Activated CD4-positive, alpha-beta T cell treated with anti-CD3 and anti-CD28 coated beads, Interleukin-2, amount 50 U/mL, for 24 hours (primary cell): ENCODE measurements at places on chromosomes 12 and 14.
A peak's percentile ranks its signal among the peaks of the same experiment; 100 is the strongest.

- no peak for DNase-seq
Observed at GRCh38 chr12:50647479-50647878, 116.4 kb upstream of the ATF1 start.

- DNase-seq = no peak
Observed at GRCh38 chr12:26369588-26369987, 174.2 kb downstream of the SSPN start.

DNA sequence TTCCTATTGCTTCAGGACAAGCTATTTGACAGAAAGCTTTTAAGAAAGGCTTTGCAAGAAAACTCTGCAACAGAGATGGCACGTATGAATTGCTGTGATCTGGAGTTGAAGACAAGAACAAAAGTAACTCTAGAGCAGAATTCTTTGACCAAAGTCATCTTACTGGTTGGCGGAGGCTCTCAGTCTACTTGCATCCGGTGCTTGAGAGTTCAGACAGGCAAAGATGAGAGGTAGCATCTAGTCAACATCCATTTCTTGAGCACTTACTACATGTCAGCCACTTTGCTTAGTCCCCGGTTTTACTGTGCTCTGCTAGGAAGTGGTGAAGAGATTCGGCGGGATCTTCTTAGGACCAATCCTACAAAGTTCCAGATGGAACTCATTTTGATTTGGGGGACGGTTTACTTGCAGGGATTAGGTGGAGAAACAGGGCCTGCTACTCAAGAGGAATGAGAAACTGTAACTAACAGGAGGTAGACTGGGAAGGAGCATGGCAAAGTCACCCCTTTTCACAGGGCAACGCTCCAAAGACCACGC lies 404 bp upstream of the CCDC91 start:
- DNase-seq = no peak

DNA sequence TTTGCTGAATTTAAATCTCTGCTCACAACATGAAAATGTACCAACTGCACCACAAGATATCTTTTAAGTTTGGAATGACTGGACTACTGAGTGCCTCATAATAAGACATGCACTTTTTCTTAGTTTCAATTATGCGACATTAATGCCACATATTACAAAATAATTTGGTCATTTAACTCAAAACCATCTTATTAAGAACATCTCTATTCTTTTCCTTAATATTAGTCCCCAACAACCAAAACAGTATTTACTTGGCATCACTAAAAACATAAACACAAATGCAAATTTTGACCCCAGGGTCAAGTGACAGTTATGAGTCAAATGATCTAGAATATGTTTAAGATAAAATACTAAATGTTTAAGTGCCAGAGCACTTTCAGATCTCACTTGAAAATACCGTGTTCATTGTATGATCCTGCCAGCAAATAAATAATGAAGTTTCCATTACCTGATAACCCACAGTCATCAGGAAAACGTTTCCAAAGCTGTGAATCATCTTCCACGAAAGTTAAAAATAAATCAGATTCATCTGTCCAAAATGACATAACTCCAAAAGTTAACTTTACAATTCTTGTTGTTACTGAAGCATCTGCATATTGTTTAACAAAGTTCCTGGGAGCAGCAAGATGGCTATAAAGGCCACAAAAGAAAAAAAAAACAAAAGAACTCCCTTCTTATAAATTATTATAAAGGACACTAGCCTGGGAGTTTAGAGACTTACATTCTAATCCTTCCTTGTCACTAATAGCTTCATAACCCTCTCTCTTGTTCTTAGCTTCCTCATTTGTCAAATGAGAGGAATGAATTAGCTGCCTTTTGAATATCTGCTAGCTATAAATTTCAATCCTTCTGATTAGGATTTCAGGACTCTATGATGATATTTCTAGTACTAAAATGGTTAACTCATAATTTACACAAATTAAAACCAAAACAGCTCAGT lies 30.5 kb upstream of the AP4S1 start:
- DNase-seq = no peak

GRCh38 chr12:117679776-117680175 lies 289.0 kb downstream of the KSR2 start:
- no peak for DNase-seq

- DNase-seq = no peak
Observed at GRCh38 chr12:101256266-101256665, 23.6 kb upstream of the UTP20 start.

DNA sequence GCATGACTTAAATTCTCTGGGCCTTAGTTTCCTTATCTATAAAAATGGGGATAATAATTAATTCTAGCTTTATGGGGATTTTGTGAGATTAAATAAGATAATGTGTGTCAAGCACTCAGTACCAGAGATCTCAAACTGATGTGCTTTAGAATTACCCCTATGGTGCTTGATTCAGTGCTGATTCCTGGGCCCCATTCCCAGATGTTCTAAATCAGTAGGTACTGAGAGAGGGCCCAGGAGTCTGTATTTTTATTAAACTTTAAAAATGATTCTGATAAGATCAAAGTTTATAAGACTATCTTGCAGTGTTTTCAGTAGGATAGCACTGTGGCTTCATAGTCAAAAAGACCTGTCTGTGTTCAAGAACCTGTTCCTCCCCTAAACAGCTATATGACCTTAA lies 89.1 kb upstream of the RIC8B start:
- DNase-seq = no peak

DNA sequence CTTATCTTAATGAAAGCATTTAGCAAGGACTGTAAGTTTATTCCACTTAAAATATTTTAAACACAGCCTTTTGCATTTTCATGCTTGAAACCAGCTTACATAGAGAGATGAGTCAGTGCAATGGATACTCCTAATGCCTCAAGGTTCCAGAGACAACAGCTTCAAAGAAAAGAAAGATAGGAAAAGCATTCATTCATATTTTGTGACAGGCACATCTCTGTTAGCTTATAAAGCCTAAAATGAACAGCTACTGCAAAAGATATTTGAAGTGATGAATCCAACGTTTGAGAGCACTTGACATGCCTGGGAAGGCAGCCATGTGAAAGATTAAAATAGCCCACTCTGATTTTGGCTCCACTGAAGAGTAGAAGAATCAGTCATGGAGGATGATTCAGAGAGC lies 814.5 kb downstream of the RPS29 start:
- DNase-seq = no peak

- no peak for DNase-seq
Observed at GRCh38 chr12:42742716-42743115, 153.2 kb upstream of the PRICKLE1 start.

GRCh38 chr12:77089686-77090220 lies 24.4 kb upstream of the E2F7 start:
- no peak for DNase-seq

DNA sequence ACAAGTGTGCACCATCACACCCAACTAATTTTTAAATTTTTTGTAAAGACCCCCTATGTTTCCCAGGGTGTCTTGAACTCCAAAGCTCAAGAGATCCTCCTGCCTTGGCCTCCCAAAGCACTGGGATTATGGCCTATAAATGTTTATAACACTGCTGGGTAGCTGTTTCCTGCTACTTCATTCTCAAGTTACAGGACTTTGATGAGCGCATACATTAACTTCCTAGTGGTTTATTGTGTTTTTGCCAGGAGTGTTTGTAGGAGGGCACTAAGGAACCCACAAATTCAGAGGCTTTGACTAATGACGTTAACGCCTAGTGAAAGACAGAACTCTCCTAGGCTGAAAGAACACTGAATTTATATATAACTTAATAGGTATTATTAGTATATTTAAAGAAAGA lies 15.2 kb upstream of the NAA30 start:
- no peak for DNase-seq

GRCh38 chr12:20599757-20600156 lies 95.4 kb upstream of the SLCO1C1 start:
- DNase-seq = no peak

- DNase-seq = peak; percentile 66
Observed at GRCh38 chr12:96445691-96446583, 43.4 kb upstream of the CFAP54 start.

- DNase-seq = no peak
Observed at GRCh38 chr12:1630133-1630826, 1.2 kb downstream of the WNT5B start.

- no peak for DNase-seq
Observed at GRCh38 chr12:4736091-4736490, 15.9 kb downstream of the GALNT8 start.

GRCh38 chr12:77995436-77996167 lies 164.9 kb downstream of the NAV3 start:
- no peak for DNase-seq

DNA sequence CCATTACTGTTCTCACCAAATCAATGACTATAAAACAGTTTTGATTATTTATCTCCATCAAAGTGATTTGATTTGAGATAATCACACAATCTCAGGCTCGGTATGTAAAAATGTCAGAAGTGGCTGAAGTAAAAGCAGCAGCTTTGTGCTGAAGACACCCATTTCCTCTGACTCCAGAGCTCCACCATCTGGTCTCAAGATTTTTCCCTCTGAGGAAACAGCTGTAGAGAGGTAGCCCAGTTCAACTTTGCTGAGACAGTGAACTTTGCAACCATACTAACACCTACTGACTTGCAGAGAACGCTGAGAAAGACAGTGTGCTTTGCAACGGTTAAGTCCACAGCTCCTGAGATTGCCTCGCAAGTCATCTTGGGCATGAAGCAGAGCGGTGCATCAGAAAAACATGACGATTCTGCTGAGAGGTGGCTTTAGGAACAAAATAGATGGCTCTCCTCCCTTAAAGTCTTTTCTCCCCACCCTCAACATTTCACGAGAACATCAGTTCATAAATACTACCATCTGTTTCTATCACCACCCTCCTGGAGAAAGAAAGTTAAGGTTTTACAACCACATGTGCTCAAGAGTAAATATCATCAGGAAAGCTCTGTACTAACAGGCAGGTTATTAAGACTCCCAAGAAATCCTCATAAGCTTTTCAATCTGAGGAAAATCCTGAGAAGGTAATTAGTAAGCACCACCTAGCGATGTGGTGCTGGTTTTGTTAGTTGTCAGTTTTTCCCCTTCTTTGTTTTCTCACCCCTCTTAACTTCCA lies 34.8 kb downstream of the HIGD1C start:
- no peak for DNase-seq

DNA sequence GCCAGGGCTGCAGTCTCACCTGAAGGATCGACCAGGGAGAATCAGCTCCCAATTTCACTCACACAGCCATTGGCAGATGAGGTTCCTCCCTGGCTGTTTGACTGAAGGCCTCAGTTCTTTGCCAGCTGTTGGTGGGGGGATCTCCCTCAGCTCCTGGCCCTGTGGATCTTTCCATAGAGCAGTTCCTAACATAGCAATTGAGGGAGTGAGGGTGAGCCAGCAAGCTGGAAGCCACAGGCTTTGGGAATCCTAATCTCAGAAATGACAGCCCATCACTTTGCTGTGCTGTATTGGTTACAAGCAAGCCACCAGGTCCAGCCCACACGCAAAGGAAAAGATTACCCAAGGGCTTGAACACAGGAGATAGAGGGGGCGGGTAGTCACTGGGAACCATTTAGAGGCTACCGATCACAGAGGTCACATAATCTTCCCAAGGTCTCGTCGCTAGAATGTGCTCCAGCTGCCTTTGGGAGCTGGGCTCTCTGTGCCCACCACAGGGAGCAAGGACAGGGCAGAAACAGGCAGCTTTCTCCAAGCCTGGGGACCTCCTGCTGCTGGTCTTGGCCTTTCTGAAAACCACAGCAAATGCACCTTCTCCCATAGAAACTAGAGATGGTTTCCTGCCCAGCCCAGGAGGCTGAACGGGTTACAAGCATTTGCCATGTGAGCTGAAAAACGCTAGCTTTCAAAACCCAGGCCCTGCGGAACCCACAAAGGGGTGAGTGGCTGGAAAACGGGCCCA lies 4.6 kb upstream of the OTUB2 start:
- DNase-seq = no peak

DNA sequence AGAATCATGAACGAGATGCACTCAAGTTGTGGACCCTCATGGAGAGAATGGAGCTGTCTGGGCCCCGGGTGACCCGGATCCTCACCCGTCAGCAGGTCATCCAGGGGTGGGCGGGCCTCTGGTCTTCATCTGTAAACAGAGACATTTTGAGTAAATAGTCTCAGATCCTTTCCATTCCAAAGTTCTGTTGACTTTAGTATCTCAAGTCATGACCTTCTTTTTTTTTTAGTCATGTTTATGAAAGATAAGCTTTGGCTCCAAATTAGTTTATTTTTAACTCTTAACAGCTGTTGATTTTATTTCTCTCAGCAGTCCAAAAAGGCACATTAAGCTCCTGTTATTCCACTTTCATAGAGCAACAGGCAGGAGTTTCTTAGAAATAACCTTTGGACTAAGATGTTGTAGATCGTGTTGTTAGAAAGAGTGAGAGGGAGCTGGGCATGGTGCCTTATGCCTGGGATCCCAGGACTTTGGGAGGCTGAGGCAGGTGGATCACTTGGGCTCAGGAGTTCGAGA lies 48.9 kb upstream of the AMN start:
- DNase-seq = no peak

DNA sequence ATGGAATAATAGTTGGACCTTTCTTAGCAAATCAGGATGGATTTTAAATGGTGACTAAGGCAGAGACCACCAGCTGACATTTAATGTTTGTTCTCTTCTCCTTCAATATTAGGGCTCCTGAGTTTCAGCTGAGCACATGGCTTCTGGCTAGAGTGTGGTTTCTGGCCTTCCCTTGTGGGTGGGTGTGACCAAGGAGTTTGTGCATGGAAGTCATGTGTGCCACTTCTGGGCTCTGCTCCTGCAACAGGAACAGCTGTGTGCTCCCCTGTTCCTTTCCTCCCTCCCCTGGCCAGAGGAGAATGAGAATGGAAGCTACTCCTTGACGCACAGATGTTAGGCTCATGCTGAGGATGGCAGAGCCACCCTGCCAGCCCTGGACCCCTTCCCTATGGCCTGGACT lies 44.2 kb downstream of the CCDC175 start:
- DNase-seq = no peak

DNA sequence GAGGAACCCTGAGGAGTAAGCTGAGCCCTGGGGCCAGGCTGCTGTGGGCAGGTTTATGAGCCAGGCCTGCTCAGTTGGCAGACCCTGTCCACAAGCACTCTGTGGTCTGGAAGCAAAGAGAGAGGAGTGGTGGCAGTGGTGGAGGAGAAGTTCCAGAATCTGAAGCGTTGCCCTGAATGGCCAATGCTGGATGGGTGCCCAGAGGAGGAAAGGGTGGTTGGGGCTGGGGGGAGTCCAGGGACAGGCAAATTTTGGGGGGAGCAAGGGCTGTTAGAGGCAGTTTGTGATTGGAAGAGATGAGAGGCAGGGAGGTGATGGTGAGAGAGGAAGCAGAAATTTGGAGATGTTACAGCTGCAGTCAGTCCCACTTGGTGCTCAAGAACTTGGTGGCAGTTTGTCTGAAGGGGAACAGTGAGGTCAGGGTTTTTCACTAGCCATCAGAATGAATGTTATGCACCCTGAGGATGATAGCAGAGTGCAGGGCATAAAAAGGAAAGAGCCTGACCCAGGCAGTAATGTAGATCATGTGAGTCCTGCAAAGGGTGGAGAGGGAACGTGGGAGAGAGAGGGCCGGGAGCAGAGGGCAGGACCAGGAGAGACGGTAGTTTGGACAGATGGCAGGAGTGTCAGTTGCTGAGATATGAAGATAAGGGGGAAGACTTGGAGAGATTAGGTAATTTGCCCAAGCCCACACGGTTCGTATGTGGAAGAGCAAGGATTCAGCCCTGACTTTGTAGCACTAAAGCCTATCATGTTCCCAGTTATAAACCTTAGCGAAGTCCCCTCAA lies 51.2 kb downstream of the GALNT8 start:
- no peak for DNase-seq

- no peak for DNase-seq
Observed at GRCh38 chr12:71948390-71948789, 9.7 kb downstream of the TPH2 start.

- DNase-seq = no peak
Observed at GRCh38 chr12:62934799-62935674, at the start of gene PPM1H. PPM1H (minus strand) TSS chr12:62935150; CDS start chr12:62934736, 414 bp downstream.
